ENCODE measurements at places on chromosomes 1 and 21.

DNA sequence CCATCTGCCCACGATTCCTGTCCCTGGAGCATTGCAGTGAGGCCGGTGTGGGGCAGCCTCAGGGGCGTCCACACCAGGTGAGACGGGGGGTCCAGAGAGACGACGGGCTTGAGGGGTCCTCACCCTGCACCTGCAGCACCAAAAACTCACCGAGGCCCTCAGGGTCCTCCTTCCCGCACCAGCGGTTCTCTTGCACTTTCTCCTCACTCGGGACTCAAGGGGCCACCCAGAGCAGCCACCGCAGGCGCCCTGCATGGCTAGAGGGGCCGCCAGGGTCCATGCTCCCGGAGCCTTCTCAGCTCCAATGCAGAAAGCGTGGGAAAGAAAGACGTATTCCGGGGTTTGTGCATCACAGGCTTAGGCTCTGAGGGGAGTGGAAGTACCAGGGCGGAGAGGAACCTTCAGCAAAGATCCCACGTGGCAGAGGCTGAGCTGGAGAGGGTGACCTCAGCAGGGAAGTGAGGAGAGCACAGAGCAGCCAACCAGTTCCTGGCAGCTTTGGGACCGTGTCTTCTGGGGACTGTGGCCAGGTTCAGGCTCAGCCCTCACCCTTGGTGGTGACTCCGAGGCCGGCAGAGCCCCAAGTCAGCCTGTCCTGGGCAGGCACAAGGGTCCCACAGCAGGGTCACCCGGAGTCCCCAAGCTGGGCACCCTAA lies 19.5 kb upstream of the COL6A2 start:
- DNase-seq, result no peak

GRCh38 chr1:155137154-155137949 lies 1.7 kb downstream of the SLC50A1 start:
- DNase-seq, result no peak

DNA sequence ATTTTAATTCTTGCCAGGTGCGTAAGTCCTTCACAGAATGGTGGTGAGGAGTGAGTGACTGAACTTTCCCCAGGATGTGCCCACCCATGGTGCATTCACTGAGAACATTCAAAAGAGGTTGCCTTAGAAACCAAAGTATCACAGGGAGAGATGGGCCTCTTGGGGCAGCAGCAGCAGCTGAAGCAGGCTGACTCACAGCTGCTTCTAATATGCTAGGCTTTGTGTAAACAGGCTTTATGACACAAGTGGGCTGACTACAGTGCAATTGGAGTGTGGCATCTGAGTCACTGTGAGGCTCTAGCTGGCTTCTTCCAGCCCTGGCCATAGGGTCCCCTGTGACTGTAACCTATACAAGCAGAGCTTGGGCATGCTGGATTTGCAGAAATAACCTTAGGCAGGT lies 12.6 kb downstream of the PIGP start:
- DNase-seq, result peak; percentile 89

GRCh38 chr1:206685769-206686477 lies 1.2 kb downstream of the MAPKAPK2 start:
- DNase-seq, result peak; percentile 54

DNA sequence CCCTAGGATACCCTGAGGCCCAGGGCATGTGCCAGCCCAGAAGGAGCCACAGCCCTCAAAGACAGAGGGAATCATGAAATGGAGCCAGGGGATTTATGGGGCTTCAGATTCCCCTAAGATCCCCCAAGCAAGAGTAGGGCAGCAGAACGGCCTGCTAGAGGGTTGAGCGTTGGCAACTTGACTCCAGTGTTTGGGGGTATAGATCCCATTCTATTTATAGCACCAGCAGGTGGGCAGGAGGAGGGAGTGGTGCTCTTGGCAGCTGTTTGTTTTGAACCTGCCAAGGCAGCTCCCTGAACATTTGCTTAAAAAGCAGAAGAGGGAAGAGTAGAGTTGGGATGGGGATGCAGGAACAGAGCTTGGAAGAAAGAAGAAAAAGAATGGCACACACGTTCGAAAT lies 33.7 kb downstream of the GLUL start:
- DNase-seq, result no peak

DNA sequence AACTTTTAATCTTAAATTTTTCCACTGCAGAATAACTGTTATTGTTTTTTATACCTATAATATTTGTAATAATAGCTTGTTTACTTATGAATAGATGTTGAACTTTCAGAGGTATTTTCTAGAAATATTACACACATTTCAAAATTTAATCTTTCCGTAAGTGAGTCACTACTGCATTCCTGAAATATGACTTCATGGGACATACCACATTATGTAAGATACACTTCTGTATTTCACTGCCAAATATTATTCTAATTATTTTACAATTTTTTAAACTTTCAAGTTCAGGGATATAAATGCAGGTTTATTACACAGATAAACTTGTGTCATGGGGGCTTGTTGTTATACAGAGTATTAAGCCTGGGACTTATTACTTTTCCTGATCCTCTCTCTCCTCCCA lies 2220.5 kb downstream of the NCAM2 start:
- DNase-seq, result no peak

- no peak for DNase-seq
Observed at GRCh38 chr1:61253912-61254633, 171.7 kb downstream of the NFIA start.

DNA sequence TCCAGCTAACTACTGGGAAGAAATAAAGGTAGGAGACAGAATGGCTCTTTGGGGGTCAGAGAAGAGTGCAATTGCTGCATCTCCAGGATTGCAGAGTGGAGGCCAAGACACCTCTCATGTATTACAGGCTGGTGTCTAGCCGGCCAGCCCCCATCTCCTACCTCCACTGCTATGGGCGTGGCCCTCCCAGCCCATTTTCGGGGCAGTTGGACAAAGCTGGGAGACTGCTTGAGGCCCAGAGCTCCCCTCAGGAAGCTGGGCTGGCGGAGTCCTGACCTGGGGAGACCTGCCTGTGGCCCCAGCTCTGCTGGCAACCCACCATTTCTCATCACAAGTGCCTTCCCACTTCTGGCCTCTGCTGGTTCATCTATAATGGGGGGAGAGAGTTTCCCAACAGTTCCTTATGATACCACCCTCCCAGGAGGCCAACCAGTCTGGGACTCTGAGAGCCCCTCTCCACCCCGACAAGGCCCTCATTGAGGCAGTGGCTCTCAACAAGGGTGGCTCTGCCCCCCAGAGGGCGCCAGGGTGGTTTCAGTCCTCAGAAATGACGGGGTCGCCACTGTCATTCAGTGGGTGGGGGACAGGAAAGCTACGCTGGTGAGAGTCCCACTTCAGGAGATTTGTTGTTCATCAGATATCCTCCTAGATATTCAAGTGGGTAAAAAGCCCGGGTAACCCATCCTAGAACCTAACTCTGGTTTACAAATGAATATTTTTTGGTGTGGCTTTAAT lies 11.5 kb downstream of the RAP1GAP start:
- no peak for DNase-seq

DNA sequence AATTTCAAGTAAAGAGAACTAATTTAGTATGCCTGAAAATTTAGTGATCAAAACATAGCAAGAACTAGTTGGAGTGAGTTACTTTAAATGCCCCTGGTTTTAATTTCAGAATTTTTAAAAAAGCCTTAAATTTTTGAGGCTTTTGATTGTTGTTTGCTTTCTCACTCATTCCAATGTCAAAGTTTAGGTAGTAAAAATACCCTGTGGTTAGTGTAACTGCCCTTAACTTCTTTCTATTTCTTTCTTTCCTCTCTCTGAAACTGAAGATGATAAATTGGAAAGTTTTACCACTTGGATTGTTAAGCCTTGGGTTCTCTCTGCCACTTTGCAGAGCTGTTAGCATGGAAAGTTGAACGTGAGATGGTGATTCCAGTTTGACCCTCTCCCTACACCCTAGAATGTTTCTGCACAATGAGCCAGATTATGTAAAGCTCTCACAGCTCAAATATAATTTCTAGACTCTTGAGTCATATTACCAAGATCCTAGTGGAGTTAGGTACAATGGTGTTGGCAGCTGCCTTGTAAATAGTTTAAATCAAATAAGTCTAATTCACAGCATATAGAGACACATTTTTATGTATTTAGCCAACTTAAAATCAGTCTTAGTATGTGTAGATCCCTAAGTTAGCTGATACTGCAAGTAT lies 192.4 kb upstream of the SGIP1 start:
- no peak for DNase-seq

GRCh38 chr1:6109688-6110087 lies 64.0 kb downstream of the KCNAB2 start:
- DNase-seq, result no peak

DNA sequence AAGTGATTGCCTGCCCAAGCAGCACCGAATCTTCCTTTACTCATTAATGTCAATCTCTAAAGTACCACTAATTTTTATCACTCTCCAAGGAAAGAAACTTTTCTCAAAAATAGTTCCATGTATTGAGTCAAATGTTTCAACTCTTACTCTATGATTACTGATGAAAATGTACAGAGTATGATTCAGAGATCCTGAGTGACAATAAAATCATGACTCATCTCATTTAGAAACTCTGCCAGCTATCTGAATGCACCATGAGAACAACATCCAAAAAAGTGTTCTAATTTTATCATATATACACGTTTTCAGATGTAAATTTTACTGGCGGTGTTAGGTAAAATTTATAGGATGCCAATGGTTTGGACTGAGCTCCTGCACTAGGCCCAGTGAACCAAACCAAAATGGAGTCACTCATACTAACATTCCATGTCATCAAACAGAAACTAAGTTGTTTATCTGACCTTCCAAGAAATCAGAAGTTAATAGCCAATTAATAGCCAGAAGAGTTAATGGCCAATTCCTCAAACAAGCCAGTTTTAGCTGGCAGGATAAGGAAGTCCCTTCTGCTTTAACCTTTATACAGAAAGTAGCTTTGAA lies 22.6 kb downstream of the PLPPR5 start:
- DNase-seq, result no peak

DNA sequence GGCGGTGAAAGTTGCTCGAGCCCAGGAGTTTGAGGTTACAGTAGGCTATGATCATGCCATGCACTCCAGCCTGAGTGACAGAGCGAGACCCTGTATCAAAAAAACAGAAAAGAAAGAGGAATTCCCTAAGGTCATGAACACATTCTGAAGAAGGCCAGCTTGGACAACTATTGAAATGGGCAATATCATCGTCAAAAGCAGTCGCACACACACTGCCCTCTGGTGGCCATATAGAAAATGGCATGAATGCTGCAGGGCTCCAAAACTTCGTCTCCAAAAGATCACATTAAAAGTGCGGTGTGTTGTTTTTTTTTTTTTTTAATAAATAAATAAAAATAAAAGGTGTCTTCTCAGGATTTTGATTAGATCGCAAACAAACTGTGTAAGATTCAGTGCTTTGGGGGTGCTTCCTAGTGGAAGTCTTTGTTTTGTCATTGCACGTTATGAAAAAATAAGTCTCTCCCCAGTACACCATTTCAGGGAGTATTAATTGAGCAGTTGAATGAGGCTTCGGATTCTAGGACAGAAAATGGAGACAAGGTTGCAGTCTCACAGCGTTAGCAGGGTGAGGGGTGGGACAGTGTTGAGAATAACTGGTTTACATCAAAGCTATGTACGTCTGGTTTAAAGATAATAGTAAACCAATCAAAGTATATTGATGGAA lies 87.5 kb upstream of the FMN2 start:
- no peak for DNase-seq

DNA sequence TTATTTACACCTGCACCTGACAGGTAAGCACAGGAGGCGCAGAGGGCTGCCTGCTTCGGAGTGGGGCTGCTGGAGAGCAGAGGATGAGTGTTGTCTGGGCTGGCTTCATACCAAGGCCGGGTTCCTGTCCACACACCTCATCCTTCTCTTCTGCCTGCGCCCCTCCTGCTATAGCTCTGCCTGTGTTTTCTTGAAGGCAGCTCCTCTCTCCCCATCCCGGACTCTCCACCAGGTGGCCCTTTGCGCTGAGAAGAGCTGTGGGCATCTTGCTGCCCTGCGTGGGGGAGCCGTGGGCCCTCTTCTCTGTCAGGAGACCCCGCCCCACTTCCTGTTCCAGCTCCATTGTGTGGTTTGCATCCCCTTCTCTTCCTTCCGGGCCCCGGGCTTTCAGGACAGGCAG lies 35.0 kb downstream of the ARHGEF10L start:
- DNase-seq, result no peak

GRCh38 chr1:43536864-43537358 lies 6.2 kb downstream of the PTPRF start:
- DNase-seq, result no peak

- DNase-seq, result no peak
Observed at GRCh38 chr1:94271373-94271772, 34.0 kb upstream of the ARHGAP29 start.

- no peak for DNase-seq
Observed at GRCh38 chr1:193356249-193356648, 169.8 kb upstream of the B3GALT2 start.

- DNase-seq, result no peak
Observed at GRCh38 chr1:67429011-67429527, 1.1 kb downstream of the SERBP1 start.

- DNase-seq, result no peak
Observed at GRCh38 chr1:51615780-51616291, 1.1 kb upstream of the OSBPL9 start.

- DNase-seq, result no peak
Observed at GRCh38 chr1:46652321-46653100, 15.7 kb downstream of the ATPAF1 start.

DNA sequence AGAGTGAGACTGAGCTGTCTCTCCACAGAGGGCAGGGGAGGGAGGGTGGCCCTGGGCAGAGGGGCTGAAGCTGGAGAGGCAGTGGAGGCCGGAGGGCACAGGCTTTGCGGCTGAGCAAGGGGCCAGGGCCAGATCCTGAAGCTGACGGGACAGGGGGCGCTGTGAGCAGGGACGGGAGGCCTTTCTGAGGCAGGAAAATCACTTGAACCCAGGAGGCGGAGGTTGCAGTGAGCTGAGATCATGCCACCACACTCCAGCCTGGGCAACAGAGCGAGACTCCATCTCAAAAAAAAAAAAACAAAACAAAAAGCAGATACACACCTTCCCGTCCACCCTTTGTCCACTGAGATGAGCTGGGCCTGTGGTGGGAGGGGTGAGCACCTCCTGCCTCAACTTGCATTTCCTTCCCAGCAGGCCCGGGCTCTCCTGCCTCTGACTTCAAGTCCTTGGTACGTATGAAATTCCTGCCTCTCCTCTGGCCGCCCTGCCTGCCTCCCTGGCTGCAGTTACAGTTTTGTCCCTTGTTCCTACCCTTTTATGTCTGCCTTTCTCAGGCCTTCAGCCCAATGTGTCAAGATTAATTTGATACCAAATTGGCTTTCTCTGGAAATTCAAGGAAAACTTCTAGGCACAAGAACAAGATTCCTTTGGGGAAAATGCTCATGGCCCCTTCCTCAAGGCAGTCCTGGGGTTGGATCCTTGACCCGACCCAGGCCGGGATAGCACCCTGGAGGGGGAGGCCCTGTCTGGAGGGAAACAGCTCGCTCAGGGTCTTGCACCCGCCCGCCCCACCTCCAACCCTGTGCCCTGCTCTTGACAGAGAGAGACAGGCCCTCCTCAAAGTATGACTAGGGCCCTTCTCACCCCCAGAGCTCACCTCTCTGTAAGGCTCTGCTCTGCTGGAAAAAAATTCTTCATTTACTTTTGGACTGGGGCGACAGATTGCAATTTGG lies 11.2 kb upstream of the ADAMTSL4 start:
- no peak for DNase-seq
